SK-N-SH (cell line): ENCODE measurements at places on chromosomes 7 and 10. TPM values are rescaled to one million over a fixed set of nuclear protein-coding genes. Genes with fewer than 3 reads are reported as not detected.

Gene CYP2C8
- 0.02 TPM in 1 of 2 replicates, not detected in the other for polyA plus RNA-seq

Gene ZPBP
- not detected in 2 replicates for polyA plus RNA-seq

Gene PON1
- not detected in 2 replicates for polyA plus RNA-seq

Gene AFAP1L2
- 0.54 and 0.70 TPM in 2 replicates for polyA plus RNA-seq

Gene GNGT1
- polyA plus RNA-seq = 0.15 TPM in 1 of 2 replicates, not detected in the other

Gene OLAH
- not detected in 2 replicates for polyA plus RNA-seq

Gene UTF1
- not detected in 2 replicates for polyA plus RNA-seq

Gene MMD2
- polyA plus RNA-seq = not detected in 2 replicates

Gene STEAP1
- polyA plus RNA-seq = 17.0 and 23.4 TPM in 2 replicates

Gene PDE6C
- polyA plus RNA-seq = not detected in 2 replicates

Gene PDCD11
- polyA plus RNA-seq = 29.8 and 39.9 TPM in 2 replicates

Gene CYP26C1
- polyA plus RNA-seq = not detected in 2 replicates

Gene TLX1
- 0.02 TPM in 1 of 2 replicates, not detected in the other for polyA plus RNA-seq

Gene HEPACAM2
- not detected in 2 replicates for polyA plus RNA-seq

Gene PNLIPRP1
- not detected in 2 replicates for polyA plus RNA-seq

Gene UMAD1
- polyA plus RNA-seq = 13.9 and 17.6 TPM in 2 replicates

Gene RSPH10B2
- 0.02 and 0.10 TPM in 2 replicates for polyA plus RNA-seq

Gene IDI2
- polyA plus RNA-seq = not detected in 2 replicates

Gene HOXA9
- polyA plus RNA-seq = not detected in 2 replicates

Gene CARD11
- not detected in 2 replicates for polyA plus RNA-seq

Gene DNAJC30
- polyA plus RNA-seq = 10.6 and 11.0 TPM in 2 replicates

Gene HDAC9
- polyA plus RNA-seq = 11.6 and 19.8 TPM in 2 replicates

Gene PNLIP
- not detected in 2 replicates for polyA plus RNA-seq

Gene FAM13C
- 7.0 and 7.6 TPM in 2 replicates for polyA plus RNA-seq

Gene GHRHR
- polyA plus RNA-seq = not detected in 2 replicates

Gene CFAP43
- 0.23 and 0.35 TPM in 2 replicates for polyA plus RNA-seq

Gene CTAGE4
- not detected in 2 replicates for polyA plus RNA-seq

Gene ST8SIA6
- 0.03 TPM in 1 of 2 replicates, not detected in the other for polyA plus RNA-seq

Gene ADO
- 6.9 and 8.2 TPM in 2 replicates for polyA plus RNA-seq

Gene SERPINE1
- polyA plus RNA-seq = 4,174 and 5,753 TPM in 2 replicates

Gene CYP2C9
- polyA plus RNA-seq = not detected in 2 replicates

Gene GRID2IP
- 0.03 and 0.06 TPM in 2 replicates for polyA plus RNA-seq

Gene TMEM130
- 1.2 and 1.3 TPM in 2 replicates for polyA plus RNA-seq

Gene LGI1
- 0.03 TPM in 1 of 2 replicates, not detected in the other for polyA plus RNA-seq

Gene PTPN20
- polyA plus RNA-seq = 0.36 and 0.70 TPM in 2 replicates

Gene SPACDR
- polyA plus RNA-seq = 0.93 and 1.5 TPM in 2 replicates

Gene DNAJB9
- 6.4 and 6.6 TPM in 2 replicates for polyA plus RNA-seq

Gene WDFY4
- not detected in 2 replicates for polyA plus RNA-seq

Gene SPDYE2B
- polyA plus RNA-seq = not detected in 2 replicates

Gene ITGB8
- polyA plus RNA-seq = 0.62 and 0.99 TPM in 2 replicates

Gene ELFN1
- 0.05 and 0.06 TPM in 2 replicates for polyA plus RNA-seq

Gene DRGX
- polyA plus RNA-seq = 0.11 TPM in 1 of 2 replicates, not detected in the other

Gene AHR
- polyA plus RNA-seq = 0.13 TPM in 1 of 2 replicates, not detected in the other

Gene CYP3A4
- not detected in 2 replicates for polyA plus RNA-seq

Gene MBLAC1
- polyA plus RNA-seq = 2.5 and 4.4 TPM in 2 replicates

Gene CNPY1
- not detected in 2 replicates for polyA plus RNA-seq

Gene CACNA2D1
- polyA plus RNA-seq = 3.4 and 4.8 TPM in 2 replicates

Gene OPALIN
- polyA plus RNA-seq = not detected in 2 replicates

Gene DKK1
- 225 and 372 TPM in 2 replicates for polyA plus RNA-seq

Gene CRHR2
- polyA plus RNA-seq = not detected in 2 replicates

Gene PPP1R17
- polyA plus RNA-seq = not detected in 2 replicates
